Urinary bladder (tissue), 4 donors: ENCODE measurements at places on chromosomes 4 and X.

DNA sequence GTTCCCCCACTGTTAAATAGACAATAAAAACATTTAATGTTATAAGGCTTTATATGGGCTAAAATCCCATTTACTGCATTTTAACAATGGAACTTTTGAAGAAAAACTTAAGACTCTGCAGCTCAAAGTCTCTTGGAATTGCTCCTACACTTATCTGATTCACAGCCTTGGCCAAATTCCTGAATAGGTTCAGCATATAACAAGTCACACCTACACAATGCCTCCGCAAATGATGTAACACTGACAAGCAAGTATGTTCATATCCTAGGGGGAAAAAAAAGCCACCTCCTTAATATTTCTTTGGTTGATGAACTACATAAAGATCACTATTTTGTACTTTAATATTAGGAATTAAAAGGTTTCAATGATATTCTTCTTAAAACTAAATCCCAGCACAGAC lies 34.5 kb downstream of the RPS6KA6 start:
- DNase-seq: no peak

- DNase-seq: no peak
Measured at GRCh38 chrX:47687263-47687662, 28.3 kb upstream of the UXT start.

GRCh38 chrX:154486396-154487207 lies at the start of gene UBL4A:
Gene UBL4A, minus strand, starts transcription at chrX:154486615. Its CDS starts 31 bp downstream, at chrX:154486584.
- DNase-seq: no peak

DNA sequence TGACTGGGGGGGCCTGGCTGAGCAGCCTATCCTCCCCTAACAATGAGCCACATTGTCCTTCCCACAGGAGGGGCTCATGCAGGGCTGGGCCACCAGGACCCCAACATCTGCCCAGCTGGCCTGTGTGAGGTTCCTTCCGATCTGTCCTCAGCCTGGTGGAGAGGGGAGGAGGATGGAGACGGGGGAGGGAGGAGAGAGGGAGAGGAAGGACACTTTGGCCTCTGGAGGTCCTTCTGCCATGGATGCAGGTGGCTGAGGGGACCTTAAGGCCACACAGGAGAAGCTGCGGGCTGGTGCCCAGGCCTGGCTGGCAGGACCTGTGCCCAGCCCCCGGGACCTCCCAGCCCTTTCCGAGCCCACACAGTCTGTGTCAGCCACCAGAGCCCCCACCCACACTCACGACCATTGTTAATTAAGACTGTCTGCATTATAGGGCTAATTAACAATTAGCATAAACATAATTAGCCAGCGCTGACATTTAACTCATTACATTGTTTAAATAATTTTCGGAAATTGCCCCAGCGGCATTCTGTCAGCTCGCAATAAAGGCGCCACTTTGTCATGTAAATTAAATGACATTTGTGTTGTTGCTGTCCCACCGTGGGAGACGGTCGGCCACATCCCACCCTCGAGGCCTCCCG lies 53.0 kb upstream of the NKX1-1 start:
- DNase-seq: no peak

DNA sequence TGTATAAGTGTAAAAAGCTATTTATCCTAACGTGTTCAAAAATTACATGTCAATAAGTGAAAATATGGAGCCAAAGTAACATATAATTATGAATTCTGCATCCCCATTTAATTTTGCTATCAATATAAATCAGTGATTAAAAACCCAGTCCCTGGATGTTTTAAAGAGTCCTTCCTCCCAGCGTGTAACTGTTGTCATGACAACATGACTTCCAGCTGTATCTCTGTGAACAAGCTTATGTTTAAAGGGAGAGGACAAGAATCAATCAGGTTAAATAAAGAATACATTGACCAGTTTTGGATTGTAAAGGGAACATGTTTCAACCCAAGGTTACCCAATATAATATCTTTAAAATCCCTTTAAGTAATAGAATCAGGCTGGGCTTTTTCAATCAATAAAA lies 219.7 kb downstream of the NSUN7 start:
- no peak for DNase-seq

DNA sequence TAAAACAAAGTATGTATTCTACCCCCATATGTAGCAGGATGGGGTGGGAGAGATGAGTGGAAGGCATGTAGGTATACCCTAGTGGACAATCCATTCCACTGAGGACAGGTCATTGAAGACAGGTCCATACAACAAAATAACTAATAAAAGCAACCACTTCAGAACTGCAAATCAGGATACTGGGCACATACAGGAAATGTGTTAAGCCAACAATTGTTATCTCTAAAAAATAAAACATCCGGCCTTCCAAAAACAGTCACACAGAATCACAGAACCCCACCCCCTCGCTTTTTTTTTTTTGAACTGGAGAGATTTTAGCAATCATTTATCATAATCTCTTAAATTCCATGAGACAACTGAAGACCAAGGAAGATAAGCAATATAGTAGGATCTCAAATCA lies 112.9 kb downstream of the FRYL start:
- no peak for DNase-seq

DNA sequence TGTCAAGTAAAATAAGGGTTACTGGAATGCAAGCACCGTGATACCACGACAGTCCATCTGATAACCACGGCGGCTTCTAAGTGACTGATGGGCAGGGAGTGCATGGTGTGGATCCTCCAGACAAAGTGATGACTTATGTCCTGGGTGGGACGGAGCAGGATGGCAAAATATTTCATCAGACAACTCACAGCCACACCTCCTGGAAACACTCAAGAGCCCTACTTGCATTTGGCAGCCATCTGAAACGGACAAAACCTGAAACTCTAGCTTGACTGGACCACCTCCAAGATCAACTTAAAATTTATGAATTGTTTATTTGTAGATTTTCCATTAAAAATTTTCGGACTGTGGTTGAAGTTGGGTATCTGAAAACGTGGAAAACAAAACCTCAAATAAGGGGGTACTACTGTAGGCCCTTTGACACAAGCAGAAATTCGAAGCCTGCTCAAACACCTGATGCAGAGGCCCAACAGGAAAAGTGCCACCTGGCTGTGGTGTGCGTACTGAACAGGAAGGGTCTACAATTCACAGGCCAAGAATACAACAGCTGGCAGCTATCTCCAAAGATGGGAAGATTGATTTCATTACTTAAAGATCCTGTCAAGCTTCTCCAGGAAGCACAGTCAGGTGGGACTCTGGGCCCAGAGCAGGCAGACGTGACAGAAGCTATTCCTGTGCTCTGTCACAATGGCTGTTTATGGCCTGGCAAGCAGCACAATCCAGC lies 26.0 kb downstream of the LRIT3 start:
- no peak for DNase-seq

DNA sequence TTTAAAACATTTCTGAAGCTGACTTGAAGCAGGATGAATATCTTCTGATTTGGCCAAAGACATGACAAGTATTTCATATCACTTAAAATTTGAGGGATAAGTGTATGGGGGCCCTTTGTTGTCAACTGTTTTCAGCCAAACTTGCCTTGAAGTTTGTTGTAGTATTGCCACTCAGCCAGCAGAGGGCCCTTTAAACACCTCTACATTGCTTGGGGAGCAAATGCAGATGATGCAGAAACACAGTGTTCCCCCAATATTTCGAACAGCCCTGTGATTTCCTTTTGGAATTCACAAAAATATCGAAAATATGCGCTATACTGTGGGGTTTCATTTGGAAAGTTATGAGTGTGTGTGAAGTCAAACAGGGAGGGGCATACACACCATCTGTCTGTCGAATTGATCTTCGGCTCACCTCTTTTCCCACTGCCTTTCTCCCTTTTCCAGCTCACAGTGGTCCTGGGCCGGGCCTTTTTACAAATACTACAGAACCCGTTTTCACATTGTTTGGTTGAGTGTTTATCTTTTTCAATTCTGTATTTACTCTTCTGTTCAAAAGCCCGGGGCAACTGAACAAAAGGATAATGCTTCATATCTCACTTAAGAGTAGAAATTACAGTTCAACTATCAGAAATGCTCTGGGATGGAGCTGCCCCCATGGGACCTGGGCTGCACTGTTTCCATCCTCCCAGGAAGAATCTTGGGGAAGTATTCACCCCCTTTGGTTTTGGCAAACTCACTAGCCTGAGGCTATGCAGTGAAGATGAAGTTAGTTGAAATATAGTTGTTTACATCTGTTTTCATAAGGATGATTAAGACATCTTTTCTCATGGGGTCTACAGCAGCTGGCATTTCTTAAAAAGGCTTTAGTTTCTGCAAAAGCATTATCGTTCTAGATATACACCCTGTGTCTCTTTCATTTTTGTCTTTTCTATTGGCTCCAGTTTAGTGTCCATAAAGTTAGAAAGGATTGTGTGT lies 137.6 kb downstream of the EGF start:
- DNase-seq: peak; percentile 10

DNA sequence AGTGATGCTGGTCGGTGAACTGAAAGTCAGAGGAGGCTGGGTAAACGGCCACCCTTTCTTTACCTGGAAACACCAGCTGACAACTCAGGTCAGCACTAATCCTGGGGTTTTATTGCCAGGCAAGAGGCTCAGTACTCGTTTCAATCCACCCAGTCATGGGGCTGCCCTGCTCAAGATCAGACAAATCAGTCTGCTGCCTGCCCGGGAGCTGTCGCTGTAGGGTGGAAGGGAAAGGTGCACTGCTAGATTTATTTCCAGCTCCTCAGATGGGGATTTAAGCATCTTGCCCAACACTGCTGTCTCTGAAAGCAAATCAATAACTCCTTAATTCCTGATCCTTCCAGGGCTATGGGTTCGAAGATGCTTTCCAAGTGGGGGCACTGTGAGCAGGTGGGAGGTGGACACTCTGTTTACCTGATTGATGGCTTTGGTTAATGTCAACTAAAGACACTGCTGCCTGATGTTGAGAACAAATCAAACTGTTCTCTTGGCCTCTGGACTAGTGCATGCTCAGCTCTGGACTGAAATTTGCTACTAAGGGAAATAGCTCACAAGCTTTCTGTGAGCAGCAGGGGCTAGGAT lies 59.3 kb downstream of the PHKA2 start:
- no peak for DNase-seq

DNA sequence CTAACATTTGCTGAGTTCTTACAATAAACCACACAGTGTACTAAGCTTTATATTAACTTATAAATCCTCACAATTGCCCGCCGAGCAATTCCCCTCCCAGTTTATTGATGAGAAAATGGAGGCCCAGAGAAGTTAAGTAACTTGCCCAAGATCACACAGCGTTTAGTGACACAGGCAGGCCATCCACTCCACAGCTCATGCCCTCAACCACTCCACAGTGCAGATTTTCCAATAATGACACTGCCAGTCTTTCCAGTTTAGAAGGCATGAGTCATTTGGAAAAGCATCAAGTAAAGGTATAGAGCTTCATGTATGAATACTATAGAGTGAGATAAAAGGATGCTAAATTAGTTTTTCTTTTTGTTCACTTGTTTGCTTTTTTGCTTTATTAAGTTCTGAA lies 208.5 kb downstream of the CAMK2D start:
- no peak for DNase-seq

DNA sequence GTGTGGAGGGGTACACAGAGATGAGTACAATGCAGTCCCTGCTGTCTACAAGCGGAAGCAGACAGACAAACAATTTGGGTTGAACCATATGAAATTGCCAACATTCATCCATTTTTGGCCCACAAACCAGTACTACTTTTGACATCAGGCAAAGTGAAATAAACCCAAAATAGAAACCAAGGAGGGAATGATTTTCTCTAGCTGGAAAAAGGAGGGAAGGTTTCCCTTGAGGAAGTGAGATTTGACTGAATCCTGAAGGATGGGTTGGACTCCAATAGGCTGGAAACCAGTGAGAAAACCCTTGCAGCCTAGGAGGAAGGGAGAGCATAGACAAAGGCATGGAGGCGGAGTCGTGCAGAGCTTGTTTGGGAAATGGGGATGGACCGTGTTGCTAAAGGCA lies 63.5 kb upstream of the PJA1 start:
- DNase-seq: no peak

DNA sequence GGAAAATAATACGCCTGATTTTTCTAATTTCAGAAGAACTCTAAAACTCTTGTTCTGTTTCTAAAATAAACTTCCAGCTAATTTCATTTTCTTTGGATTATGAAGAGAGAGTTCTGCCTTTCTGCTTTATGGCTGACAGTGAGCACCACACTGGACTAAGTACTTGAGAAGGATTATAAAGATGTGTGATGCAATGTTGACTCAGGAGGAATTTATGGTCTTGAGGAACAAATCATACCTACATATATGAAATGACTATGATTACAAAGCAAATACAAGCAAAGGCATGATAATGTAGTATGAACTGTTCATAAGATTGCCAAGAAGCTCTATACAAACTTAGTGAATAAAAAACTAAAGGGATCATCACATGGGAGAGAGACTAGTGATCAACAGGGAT lies 13.0 kb upstream of the SLC25A5 start:
- no peak for DNase-seq

GRCh38 chr4:123031664-123032063 lies 109.3 kb upstream of the NUDT6 start:
- no peak for DNase-seq

DNA sequence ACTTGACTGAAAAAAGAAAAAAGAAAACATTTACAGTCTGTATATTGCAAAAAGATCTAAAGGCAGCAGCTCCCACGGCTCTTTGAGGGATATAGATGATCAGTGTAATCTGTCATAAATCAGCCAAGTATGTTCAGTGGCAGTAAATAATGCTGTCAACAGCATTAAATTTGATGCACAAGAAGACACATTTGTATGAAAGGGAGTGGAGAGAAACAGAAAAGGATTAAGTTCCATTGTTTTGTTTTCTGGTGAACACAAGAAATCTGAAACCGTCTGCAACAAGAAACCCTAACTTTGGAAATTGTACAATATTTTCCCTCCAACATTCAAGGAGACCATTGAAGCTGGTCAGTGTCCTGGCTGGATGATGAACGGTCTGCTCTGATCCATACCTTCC lies 27.6 kb upstream of the C1QTNF7 start:
- no peak for DNase-seq

DNA sequence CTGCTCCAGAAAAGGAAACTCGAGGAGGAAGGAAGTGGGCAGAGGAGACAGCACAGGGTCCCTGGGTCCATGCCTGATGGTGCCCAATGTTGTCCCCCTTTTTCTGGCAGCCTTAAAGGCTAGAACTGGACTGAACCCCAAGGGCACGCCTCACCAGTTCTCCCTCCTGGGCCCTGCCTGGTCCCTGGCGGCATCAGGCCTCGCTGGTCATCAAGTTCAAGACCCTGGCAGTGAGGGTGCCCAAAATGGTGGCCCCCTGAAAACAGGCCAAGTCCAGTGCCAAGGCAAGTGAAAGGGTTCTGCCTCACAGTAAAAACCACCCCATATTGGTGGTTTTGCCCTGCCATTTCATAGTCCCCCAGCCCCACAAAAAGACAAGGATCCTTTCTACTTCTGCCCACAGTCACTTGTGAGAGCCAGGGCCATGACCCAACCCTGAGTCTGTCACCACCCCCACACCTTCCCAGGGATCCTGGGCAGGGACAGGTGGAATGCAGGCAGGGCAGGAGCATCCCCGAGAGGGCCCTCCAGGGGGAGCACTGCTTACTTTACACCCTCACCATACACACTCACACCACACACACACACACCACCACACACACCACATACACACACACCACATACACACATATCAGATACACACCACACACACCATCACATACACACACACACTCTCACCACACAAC lies 107.6 kb downstream of the DCTD start:
- DNase-seq: no peak
